PC-9 (cell line): ENCODE measurements at places on chromosomes 3 and 15. TPM values are rescaled to one million over a fixed set of nuclear protein-coding genes. Genes with fewer than 3 reads are reported as not detected.

- DNase-seq, result no peak
Observed at GRCh38 chr3:74315291-74315690, 299.2 kb downstream of the CNTN3 start.

DNA sequence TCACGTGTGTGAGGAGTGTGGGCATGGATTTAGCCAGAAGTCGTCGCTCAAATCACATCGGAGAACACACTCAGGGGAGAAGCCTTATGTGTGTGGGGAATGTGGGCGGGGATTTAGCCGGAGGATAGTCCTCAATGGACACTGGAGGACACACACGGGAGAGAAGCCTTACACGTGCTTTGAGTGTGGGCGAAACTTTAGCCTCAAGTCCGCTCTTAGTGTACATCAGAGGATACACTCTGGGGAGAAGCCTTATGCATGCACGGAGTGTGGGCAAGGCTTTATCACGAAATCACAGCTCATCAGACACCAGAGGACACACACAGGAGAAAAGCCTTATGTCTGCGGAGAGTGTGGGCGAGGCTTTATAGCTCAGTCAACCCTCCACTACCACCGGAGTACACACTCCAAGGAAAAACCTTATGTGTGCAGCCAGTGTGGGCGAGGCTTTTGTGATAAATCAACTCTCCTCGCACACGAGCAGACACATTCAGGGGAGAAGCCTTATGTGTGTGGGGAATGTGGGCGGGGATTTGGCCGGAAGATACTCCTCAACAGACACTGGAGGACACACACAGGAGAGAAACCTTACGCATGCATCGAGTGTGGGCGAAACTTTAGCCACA is 28.1 kb downstream of the ZNF589 start:
- DNase-seq, result no peak

DNA sequence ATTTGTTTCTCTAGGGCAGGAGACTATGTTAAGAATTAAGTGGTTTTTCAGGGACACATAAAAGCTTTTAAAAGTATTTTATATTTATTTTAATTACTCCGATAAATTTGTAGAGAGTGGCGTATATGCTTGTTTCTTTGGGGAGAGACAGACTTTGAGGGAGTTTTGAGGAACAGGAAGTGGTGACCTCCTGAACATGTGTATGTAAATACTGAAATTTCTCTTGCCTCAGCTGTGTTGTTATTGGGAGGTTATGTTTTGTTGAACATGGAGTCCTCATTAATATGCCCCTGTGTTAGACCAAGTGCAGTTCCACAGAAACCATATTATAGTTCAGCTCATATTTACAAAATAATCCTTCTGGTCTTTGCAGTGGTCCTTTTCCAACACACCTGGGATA is 41.8 kb upstream of the UTS2B start:
- DNase-seq, result no peak

GRCh38 chr3:10279384-10280176 is 13.2 kb downstream of the GHRL start:
- DNase-seq, result no peak

- DNase-seq, result peak; percentile 19
Observed at GRCh38 chr3:10594915-10595314, 89.5 kb upstream of the ATP2B2 start.

DNA sequence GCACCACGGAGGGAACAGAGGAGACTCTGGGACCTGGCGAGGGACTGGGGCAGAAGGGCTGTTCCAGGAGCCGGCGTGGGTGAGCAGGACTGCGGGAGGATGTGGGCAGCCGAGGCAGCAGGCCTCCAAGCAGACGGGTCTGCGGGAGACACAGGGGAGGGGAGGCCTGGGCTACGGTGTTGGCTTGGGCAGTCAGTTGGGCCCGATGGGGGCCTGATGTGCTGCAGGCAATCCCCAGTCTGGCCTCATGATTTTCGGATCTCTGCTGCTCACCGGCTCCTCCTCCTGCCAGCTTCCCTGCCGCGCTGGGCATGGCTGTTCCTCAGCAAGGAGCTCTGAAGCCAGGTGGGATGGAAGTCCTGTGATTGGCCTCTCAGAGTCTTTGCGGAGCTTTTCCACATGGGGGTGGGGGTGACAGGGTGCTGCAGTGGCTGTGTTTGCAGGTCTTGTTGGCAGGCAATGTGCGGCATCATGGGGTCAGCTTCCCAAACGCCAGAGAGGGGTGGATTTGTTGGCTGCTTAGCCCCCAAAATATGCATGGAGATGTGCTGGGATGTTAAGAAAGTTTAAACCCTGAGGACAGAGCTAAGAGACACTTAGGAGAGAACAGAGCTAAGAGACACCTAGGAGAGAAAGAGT is 19.3 kb downstream of the MINAR1 start:
- no peak for DNase-seq

DNA sequence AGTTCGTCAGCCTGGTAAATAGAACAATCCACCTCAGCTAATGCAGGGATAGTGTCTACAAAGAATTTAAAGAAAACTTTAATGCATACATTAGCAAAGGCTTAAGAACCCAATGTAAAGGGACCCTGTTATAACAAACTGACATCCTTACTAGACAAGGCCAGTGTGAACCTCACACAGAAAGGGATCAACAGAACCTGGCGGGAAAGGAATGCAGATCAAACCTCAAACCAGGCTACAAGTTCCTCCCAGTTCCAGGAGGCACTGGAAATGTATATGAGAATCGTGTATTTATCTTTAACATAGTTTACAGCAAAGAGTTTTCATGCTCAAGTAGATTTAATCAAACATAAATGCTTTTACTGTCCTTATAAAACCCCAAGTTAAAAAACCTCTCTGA is 37.6 kb upstream of the ATP11B start:
- DNase-seq, result no peak

- DNase-seq, result no peak
Observed at GRCh38 chr3:114405202-114405990, 111.6 kb downstream of the TIGIT start.

GRCh38 chr3:5191555-5192304 is 4.2 kb downstream of the EDEM1 start:
- no peak for DNase-seq

- DNase-seq, result no peak
Observed at GRCh38 chr15:101600035-101600434, 52.1 kb downstream of the TM2D3 start.

GRCh38 chr15:100842756-100843730 is 36.6 kb upstream of the ALDH1A3 start:
- DNase-seq, result peak; percentile 40

- DNase-seq, result no peak
Observed at GRCh38 chr3:109679664-109680063, 342.3 kb upstream of the DPPA4 start.

DNA sequence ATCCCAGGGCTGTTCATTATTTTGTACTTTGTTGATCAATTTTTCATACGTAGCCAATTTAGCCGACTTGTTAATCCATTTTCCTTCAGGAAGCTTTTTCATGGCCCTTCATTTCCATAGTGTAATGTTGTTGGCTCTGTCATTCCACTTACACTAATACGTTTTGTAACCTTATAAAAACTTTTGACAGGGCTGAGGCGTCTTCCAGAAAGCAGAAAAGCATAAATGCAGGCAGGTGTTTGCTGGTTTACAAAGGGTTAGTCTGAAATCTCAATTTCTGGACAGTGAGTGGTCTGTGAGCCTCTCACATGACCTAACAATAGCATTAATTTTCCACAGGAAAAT is 444.0 kb downstream of the OTOL1 start:
- DNase-seq, result no peak

DNA sequence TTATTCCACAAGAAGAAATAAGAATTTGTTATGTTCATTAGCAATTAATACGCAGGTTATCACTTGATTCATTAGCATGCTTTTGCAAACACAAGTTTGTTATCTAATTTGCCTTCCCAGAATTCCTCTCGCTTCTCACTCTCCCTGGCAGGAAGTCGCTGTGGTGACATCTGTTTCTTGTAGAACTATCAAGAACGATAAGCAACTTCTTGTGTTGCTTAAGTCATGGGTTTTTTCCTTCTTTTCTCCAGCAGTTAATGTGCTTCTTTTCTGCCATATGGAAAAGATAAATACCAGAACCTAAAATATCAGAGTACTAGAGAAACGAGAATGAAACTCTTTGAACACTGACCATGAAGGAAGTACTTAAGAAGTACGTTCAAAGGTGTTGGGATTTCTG is 99.8 kb upstream of the CHMP2B start:
- DNase-seq, result no peak

RARB gene
- total RNA-seq, result 0.75 and 1.0 TPM in 2 replicates

HTD2 gene
- total RNA-seq, result 6.2 and 7.4 TPM in 2 replicates

NUP210 gene
- total RNA-seq, result 72.7 and 84.0 TPM in 2 replicates

PAK6 gene
- 10.7 and 11.7 TPM in 2 replicates for total RNA-seq

CLDN1 gene
- total RNA-seq, result 25.9 and 27.1 TPM in 2 replicates
